ENCODE measurements at places on chromosomes 1 and 21. TPM values are rescaled to one million over a fixed set of nuclear protein-coding genes. Genes with fewer than 3 reads are reported as not detected.
A peak's percentile ranks its signal among the peaks of the same experiment; 100 is the strongest.

KCNK2 gene
- 18.2 TPM for total RNA-seq

DNA sequence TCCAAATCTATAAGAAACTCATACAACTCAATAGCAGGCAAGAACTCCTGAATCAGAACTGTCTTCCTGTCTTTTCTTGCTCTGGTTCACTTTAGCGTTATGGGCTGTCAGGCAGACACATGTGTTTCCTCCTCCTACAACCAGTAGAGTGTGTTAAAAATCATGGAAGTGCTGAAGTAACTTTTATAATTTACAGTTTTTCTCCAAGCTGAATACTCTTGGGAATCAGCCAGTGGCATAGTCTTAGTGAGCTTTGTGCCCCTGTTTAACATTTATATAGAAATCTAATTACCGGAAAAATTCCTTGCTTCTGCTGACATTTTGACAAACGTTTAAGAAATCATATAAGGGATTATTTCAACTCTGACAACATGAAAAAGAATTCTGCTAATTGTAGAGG lies 113.1 kb upstream of the RGS18 start:
- no peak for DNase-seq

YTHDF2 gene
- 51.8 TPM for total RNA-seq

FAM163A gene
- not detected for total RNA-seq

SAMD13 gene
- total RNA-seq = 0.76 TPM

CYP4A11 gene
- total RNA-seq = 0.36 TPM

CELF3 gene
- total RNA-seq = 0.36 TPM

NR1I3 gene
- not detected for total RNA-seq

- DNase-seq = no peak
Measured at GRCh38 chr21:41840880-41841279, 38.3 kb downstream of the PRDM15 start.

- DNase-seq = peak; percentile 33
Measured at GRCh38 chr1:22329148-22329515, 122.5 kb upstream of the ZBTB40 start.

ROR1 gene
- 16.7 TPM for total RNA-seq

DNA sequence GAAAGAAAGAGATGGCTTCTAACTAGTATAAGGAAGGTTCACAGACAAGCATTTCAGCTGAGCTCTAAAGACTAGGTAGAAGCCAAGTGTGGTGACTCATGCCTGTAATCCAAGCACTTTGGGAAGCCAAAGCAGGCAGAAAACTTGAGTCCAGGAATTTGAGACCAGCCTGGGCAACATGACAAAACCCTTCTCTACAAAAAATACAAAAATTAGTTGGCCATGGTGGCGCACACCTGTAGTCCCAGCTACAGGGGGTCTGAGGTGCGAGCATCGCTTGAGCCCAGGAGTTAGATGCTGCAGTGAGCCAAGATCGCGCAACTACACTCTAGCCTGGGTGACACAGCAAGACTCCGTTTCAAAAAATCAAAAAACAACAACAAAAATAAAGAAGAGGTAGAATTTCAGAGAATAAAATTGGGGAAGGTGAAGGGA lies 27.8 kb downstream of the FBXO42 start:
- DNase-seq = no peak

GRCh38 chr1:28736450-28737306 lies at the start of gene YTHDF2:
Gene YTHDF2, plus strand, starts transcription at chr1:28736940. Its CDS starts 181 bp downstream, at chr1:28737121.
- peak; percentile 99 for DNase-seq

GPR153 gene
- total RNA-seq = 10.6 TPM

AGMAT gene
- 0.18 TPM for total RNA-seq

DNA sequence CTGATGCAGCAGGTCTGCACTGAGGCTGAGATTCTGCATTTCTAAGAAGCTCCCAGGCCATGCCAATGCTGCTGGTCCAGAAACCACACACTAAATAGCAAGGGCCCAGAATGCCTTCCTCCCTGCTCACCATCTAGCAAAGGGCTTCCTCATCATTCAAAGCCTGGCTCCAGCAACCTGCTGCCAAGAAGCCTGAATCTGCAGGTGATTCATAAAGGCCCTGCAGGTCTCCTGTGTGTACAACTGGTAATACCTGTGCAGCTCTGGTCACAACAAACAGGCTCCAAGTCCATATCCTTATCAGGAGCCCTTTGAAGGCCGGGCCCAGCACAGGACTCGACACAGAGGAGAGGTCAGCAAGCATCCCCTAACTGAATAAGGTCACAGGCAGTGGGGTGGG lies 26.7 kb downstream of the GLIS1 start:
- DNase-seq = no peak

SERPINC1 gene
- not detected for total RNA-seq

DNA sequence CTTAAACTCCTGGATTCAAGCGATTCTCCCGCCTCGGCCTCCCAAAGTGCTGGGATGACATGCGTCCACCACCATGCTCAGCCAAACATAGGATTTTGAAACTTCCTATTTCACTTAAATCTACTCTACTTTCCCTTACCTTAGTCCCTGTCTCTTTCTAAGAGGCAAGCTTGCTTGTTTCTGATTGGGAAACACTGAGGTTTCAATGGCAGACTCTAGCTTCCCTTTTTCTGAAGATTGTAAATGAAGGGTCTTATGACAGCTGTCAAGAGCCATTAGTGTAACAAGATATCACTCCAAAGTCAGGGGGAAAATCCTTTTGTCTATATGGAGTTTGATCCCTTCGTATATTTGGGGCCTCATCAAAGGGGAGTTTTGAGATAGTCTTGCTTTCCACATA lies 23.5 kb upstream of the LMO4 start:
- no peak for DNase-seq

KANK4 gene
- total RNA-seq = 69.9 TPM

DNA sequence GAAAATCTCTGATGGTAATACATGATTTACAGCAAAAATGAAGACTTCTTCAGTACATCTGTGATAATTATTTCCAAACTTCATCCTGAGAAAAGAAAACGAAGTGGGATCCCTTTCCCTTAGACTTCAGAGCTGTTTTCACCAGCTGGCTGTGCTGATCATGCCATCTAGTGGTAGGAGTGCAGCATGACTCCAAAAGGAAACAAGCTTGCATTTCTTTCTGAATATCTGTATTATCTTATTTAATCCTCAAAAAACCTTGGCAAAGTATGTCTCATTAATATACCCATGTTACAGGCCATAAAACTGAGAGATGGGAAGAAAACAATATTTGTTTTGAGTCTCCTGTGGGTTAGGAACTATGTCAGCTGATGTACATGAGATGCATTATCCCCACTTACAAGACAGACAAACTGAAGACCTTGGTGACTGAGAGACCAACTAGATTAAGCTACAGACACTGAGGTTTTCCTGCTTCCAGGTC lies 9.8 kb upstream of the GJA8 start:
- no peak for DNase-seq

- no peak for DNase-seq
Measured at GRCh38 chr1:207851696-207852095, 59.2 kb downstream of the CD34 start.

DNA sequence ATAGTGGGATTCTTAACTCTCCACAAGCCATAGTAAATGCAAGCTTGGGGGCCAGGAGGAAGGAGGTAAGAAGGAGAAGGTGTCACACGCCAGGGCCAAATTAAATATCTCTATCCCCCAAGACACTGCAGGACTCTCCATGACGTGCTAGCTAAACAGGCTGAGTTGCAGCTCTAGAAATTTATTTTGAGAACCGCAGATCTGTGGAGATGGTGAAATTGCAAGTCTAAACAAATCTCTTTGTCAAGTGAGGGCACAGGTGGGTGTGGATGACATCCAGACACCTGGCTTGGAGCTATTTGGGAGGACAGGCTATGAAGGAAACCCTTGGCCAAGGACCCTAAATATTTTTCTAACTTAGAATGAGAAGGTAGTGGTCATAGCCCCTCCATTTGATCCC lies 39.5 kb upstream of the USP1 start:
- no peak for DNase-seq

GPR52 gene
- 4.6 TPM for total RNA-seq

DNA sequence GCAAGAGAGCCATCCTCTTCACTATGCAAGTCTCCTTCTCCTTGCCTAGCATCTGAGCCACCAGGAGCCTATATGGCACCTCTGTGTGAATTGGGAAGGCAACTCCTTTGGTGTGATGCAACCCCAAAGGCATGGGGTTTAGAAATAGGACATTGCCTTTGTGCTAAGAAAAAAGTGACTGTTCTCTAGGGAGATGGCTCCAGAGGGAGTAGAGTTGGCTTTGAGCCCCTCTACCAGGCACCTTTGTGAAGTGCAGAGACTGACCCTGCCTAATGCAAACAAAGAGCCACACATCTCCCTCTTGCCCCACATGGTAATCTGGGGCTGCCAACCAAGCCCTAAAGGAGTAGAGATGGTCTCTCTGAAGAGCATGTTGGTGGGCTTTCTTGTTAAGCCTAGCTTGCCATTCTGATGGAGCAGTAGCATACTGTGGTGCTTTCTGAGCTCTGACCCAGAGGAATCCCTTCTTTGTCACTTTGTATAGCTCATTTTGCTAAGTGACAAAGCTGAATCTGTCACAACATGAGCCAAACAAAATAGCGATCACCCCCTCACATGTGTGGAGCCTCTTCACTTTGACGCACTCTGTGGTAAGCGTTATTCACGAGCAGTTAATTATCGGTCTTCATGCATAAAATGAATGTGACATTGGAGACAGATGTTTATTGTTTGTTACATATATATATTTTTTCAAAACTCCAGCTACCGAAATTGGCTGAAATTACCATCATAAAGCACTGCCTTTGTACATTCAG lies 74.4 kb downstream of the RWDD3 start:
- no peak for DNase-seq

HSF2BP gene
- 1.8 TPM for total RNA-seq

GRCh38 chr21:25581582-25581981 lies 25.7 kb downstream of the MRPL39 start:
- DNase-seq = no peak

- DNase-seq = no peak
Measured at GRCh38 chr1:112520166-112520565, 11.4 kb downstream of the WNT2B start.

DNA sequence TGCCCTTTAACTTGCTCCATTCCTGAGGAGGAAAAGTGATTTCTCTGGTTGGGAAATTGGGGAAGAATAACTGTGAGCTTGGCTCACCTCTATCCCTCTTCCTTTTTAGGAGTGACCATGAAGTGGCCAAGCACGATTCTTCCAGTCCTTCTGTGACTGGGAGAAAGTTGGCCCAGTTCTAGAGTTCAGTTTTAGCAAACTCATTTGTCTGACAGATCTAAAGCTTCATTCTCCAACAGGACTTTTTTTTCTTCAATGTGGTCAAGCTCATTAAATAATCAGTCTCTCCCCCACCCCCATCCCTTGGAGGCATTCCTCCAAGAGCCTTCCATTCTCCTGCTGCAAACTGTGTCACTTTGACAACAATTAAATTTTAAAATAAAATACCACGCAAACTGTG lies 6.4 kb upstream of the AGL start:
- no peak for DNase-seq

DNA sequence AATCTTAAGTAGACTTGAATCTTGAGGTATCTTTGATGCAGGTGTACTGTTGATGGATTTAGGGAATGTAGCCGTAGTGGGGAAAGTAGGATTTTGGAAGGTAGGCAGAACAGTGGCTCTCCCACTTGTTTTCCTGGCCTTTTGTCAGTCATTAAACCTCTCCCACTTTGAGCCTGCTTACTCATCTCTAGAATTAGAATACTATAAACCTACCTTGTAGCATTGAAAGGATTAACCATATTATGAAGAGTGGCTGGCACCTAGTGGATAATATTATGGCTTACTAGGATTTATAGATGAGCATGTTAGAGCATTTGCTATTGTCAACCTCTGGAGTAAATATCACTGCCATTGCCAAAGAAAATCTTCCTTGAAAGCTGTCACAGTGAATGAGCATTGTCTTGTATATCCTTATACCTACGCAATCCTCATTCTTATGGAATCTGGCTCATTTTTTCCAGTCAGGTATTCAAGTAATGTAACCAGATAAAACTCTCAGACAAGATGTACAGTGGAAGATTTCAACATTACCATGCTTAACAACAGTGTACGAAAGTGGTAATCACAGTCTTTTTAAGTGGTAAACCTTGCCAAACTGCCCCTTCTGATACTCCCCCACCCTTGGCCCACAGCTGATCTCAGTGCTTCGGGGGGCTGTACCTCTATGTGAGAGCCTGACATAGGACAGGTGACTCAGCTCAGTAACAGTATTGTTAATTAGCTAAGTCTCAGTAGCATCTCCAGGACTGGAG lies 44.4 kb downstream of the SH3GLB1 start:
- DNase-seq = no peak

RGS13 gene
- total RNA-seq = 0.22 TPM

INSRR gene
- 0.40 TPM for total RNA-seq

HSD3B2 gene
- total RNA-seq = not detected

DNA sequence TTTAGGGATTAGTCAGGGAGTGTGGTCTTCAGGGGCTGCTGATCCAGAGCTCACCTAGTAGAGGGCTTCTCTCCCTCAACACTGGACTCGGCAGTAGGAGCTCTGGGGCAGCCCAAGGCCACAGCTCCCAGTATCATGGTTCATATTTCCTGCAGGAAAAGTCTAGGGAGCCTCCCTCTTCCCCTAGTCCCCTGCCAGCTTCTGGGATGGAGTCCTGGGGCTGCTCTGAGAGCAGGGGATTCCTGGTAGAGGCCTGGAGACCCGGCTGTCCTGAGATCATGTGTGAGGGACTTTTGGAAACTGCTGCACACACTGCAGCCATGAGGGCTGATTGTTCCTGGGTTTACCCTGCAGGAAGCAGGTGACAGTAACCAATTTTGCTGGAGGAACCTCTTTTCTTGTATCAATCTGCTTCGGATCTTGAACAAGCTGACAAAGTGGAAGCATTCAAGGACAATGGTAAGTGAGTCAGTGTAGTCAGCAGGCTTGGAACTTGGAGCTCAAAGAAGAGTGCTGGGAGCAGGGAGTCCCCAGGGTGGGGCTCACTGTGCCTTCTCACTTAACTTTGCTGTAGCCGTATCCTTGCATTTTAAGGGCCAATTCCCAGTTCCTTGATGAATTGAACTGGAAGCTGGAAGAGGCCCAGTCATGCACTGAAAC lies 16.3 kb downstream of the STRIP1 start:
- no peak for DNase-seq

GRCh38 chr1:70840260-70840953 lies 207.2 kb downstream of the PTGER3 start:
- DNase-seq = no peak

DNA sequence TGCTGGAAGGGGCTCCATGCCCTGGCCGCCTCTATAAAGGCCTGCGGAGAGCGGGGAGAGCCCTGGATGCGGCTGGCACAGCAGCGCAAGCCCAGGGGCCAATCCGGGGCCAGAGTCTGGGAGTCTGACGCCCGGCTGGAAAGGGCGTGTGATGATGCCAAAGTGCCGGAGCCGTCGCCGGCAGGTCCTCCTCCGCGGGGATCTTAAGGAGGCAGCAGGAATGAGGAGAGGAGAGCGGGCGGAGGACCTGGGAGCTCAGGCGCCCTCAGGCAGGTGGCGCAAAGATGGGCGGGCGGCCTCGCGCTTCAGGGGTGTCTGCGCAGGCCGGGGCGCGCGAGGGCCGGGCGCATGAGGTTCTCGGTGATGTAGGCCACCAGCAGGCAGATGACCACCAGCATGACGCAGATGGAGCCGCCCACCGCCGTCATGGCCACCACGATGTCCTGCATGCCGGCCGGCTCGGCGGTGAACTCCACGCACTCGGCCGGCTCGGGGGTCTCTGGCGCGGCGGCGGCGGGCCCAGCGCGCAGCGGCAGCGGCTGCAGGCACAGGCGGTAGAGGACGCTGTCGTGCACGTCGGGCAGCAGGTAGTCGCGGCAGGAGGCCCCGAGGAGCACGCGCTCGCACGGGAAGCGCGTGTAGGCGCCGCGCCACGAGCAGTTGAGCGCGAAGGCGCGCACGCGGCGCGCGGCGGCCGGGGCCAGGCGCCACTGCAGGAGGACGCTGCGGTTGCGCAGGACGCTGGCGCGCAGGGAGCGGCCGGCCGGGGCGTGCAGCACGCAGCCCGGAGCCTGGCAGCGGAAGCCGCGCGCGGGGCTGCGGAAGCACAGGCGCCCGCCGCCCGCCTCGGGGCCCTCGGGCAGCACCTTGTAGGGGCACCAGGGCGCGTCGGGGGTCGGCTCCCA lies 653 bp downstream of the FNDC10 start:
- DNase-seq = no peak

Data from sciatic nerve (tissue), 2 donors.